ENCODE measurements at places on chromosomes 7 and 10.
A peak's percentile ranks its signal among the peaks of the same experiment; 100 is the strongest.

DNA sequence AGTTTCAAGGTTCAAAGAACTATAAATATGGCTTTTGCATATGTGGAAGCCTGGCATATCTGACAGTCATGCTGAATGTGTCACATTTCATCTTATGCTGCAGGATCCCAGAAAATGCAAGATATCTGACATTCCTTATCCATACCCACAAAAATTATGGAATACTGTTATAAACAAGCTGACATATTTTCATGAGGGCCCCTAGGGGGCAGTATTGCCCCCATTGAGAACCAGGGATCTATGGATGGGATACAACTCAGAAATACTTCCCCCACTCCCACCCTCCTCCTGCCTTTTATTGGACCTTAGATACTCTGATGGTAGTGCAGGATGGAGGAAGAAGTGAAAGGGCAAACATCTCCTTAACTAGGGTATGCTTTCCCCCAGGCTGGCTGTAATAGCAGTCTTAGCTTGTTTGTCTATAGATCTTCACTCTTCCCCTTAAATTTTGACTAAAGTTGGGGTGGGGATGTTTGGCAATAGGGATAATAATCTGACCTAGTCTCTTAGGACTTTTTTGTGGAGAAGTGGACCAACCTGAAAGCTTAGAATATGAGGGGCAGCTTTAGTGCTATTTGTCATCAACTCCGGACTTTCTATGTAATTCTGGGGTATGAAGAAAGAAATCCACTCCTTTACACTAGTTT is 3.5 kb upstream of the GNGT1 start:
- no peak for DNase-seq

- no peak for DNase-seq
These were observed 66.9 kb upstream of the SLC25A13 start for GRCh38 chr7:96388620-96389383.

DNA sequence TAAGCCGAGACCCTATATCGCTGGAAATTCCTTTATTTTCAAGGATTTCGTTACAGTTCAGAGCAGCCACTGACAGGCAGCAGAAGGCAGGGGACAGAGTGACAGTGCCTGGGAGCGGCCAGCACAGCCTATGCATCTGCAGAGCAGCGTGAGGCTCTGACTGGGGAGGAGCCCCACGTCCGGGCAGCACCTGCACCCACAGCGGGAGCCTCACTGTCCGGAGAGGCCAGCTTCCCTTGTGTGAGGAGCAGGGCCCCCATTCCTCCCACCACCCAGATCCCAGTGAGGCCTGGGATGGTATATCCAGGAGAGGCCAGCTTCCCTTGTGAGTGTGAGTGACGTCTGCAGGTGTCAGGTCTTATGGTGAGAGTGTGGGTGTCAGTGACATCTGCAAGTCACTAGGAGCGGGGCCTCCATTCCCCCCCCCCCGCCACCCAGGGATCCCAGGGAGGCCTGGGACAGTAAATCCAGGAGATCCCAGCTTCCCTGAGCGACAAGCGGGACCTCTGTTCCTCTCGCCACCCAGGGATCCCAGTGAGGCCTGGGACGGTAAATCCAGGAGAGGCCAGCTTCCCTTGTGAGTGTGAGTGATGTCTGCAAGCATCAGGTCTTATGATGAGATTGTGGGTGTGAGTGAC is 259.1 kb downstream of the PTPRN2 start:
- DNase-seq: no peak

DNA sequence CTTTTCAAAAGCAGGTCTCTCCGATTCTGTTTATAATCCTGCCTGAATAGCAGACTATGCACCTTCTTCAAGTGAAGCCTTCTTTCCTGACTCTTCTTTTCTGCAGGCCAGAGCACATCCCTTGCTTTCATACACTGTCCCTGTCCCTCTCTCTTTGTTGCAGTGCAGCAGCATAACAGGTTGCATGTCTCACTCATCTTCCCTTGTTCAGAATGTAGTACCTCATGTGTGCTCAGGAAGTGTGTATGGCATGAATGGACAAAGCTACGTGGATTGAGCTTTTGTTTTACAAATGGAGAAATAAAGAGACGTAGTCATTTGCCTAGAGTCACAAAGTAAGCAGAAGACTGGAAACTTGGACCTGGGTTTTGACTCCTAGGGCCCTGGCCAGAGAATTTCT is 68.0 kb downstream of the PTPRZ1 start:
- no peak for DNase-seq

DNA sequence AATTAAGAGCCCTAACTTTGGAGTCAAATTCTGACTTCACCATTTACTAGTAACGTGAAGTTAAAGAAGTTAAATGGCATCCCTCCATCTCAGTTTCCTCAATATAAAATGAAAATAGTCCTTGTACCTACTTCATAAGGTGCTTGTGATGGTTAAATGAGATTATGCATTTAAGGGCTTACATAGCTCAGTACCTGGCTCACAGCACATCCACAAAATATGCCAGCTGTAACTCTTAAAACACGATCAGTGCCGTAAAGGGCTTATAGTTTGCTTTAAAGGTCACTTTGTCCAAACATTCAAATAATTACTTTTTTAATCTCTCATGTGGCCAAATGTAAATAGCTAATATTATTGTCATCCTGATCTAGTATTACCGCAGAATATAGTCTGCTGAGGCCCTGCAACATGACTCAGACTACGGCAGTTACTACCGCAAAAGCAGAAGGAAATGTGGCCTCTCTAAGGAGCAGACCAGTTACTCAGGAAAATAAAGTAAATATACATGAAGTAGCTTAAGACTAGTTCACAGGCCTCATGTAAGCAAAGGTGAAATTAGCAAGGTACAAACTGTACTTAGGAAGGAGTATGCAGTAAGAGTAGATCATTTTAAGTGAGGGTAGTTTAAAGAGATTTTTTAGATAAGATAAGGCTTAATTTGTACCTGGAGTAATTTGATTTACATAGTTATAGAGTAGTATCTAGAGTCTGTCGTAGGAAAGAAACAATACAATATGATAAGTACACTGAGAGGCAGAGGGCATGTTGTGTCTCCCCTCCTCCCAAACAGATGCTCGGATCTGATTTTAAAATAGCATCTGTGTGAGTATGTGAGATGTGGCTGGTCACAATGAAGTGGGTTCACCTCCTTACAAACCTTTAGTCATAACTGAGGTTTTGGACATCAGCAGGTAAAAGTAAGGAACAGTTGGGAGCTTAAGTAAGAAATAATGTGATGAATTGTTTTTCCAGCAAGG is 13.1 kb downstream of the CASP2 start:
- DNase-seq: no peak

DNA sequence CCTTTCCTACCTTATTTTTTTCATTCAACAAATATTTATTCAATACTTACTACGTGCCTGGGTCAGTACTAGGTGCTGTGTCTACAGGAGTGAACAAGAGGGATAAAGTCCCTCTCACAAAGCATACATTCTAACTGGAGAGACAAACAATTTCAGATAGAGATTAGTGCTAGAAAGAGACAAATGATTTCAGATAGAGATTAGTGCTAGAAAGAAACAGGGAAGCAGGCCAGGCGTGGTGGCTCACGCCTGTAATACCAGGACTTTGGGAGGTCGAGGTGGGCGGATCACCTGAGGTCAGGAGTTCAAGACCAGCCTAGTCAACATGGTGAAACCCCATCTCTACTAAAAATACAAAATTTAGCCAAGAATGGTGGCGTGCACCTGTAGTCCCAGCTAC is 34.6 kb downstream of the RBM28 start:
- no peak for DNase-seq

- DNase-seq: peak; percentile 54
These were observed 59.2 kb downstream of the CDHR3 start for GRCh38 chr7:106022193-106022821.

DNA sequence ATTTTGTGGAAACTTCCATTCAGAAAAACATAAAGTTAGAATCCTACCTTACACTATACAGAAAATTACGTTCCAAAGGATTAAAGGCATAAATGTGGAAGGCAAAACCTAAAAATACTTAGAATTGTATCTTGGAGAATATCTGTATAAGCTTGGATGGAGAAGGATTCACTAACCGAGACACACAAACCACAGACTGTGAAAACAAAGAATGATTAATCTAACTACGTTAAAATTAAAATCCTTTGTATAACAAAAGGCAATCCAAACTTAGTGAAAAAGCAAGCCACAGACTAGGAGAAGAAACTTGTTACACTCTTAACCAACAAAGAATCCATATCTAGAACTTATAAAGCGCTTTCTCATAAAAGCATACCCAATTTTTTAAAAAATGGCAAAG is 678.8 kb downstream of the INHBA start:
- DNase-seq: no peak

GRCh38 chr7:140506788-140507464 is 27.6 kb upstream of the MKRN1 start:
- DNase-seq: no peak

DNA sequence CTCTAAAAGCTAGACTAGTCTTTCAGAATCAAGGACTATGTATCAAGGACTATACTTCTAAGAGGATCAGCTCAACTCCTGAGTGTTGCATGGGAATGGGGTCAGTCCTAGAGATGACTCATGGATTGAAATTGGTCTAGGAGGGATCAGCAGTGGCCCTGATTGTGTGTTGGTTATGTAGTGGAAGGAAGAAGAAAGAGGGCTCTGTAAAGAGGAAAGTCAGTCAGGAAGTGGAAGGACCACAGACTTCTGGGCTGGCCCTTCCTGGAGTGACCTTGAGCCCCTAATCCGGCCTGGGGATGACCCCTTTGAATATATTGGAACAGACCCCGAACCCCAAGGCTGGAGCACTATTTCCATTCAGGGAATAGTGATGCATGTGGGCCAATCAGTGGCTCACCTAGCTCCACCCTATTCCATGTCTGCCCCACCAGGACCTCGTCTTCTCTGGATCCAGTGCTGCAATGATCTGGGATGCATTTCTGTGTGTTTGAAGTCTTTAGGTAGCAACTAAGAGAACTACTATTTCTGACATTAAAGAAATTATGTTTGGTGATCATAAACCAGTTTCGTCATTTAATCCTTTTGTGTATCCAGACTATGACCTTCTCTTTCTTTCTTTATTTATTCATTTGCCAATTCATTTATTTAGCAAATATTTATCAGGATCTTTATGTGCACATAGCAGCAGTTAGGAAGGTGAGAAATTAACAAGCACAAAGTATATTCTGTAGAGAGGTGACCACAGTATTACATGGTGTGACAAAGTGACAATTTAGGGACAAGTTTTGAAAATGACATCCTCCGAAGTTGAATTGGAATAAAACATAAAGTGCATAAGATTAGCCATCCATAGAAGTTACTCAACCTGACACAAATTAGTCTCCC is 48.6 kb upstream of the KIF5B start:
- DNase-seq: no peak

- no peak for DNase-seq
These were observed 24.0 kb upstream of the AGBL3 start for GRCh38 chr7:134962270-134962780.

DNA sequence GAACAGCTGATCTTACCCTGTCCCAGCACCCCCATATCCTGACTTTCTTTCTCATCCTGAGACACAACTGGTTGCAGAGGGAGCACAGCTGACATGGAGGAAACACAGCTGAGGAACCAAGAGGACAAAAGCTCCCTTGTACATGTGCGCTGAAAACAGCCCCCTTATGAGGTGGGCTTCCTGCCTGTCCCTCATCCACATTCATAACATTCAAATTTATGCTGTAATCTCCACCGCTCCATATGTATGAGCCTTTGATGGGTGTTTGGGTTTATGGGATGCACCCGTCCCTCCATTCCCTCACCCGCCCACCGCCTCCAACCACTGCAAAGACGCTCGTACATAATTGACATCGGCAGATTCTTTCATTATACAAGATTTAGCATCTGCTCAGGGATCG is 49.6 kb upstream of the BTRC start:
- no peak for DNase-seq

DNA sequence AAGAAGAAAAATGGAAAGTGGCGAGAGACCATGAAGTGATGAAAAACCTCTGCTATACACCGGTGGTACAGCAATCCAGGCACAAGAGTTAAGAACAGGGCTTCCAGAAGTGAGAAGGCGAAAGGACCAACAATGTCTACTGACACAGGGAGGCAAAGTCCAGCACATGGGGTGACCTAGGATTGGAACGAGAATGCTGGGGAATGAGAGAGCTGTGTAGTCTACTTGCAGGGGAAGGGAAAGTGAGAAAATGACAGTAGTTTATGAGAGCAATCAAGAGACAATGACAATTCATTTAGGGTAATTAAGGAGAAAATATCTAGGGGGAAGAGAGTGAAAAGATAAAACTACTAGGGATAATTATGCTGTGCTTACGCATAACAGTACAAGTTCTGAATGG is 169.2 kb downstream of the SLC25A13 start:
- no peak for DNase-seq

DNA sequence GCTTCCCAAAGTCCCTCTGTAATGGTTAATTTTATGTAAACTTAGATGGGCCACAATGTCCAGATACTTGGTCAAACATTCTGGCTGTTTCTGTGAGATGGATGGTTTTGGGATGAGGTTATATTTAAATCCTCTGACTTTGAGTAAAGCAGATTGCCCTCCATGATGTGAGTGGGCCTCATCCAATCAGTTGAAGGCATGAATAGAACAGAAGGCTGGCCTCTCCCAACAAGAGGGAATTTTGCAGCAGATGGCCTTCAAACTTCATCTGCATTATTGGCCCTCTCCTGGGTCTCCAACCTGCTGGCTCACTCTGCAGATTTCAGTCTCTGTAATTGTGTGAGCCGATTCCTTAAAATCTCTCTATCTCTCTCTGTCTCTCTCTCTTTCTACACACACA is 362.3 kb downstream of the GRID1 start:
- no peak for DNase-seq

- no peak for DNase-seq
These were observed 103.0 kb downstream of the RNF216 start for GRCh38 chr7:5678295-5679047.

GRCh38 chr7:74312418-74313028 is 23.3 kb downstream of the CLIP2 start:
- no peak for DNase-seq

- no peak for DNase-seq
These were observed 87.3 kb downstream of the PPP1R3A start for GRCh38 chr7:113831556-113831955.

DNA sequence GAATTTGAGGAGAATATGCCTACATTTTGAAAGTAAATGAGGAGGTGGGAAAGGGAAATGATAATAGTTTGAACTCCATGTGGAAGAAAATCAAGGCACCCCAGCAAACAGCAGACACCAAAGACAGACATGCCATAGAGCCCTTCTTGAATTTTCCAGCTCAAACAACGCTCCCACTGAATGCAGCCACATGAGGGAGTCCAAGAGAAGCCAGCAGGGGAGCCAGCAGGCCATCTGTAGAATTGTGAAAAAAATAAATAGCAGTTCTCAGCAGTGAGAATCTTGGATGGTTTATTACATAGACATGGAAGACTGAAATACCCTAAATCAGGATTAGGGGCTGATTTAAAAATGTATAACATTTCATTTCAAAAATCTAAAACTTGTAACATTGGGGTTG is 1567.3 kb upstream of the LRRTM3 start:
- DNase-seq: no peak

GRCh38 chr7:101113836-101114235 is 13.1 kb upstream of the SERPINE1 start:
- DNase-seq: no peak

Measured in activated CD4-positive, alpha-beta T cell treated with anti-CD3 and anti-CD28 coated beads for 1 hour (primary cell).